ENCODE measurements at places on chromosomes 2 and 18.

DNA sequence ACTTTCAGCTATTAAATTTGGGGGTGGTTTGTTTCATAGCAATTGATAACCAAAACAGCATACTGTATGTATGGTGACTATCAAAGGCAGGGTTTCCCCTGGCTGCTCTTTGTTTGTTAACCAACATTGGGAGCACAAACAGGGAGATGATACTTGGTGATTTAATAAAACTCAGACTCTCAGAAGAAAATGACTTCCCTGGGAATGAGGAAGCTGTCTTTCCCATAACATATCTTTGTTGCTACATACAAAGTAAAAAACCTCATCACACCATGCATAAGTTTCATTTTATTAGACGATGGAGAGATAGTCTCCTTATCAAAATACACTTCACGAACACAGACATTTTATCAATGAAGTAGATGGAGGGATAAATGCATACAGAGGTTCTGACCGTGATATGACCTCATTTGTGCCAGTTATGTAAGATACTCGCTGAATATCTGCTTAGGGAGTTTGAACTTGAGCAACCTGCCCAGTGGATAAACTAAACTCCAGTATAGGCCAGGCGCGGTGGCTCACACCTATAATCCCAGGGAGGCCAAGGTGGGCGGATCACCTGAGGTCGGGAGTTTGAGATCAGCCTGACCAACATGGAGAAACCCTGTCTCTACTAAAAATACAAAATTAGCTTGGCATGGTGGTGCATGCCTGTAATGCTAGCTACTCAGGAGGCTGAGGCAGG lies 3.8 kb upstream of the NFE2L2 start:
- DNase-seq = no peak

DNA sequence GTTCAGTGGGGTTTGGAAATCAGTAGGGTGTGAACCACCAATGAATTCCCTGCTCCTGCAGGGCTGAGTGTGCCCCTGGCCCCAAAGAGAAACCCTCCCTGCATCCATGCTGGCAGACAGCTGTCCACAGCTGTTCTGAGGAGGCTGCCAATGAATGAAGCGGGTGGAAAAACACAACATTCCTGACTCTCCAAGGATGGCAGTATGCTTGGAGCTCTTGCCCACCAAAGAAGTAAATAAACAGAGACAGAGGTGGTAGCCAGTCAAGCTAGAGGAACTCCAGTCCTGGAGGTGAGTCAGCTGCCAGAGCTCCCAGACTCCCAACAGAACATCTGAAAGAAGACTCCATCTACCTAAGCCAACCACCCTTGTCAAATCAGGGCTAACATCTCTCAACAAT lies 6.2 kb downstream of the ZBTB7C start:
- DNase-seq = no peak

GRCh38 chr2:206979922-206980321 lies 40.6 kb downstream of the CPO start:
- DNase-seq = no peak

DNA sequence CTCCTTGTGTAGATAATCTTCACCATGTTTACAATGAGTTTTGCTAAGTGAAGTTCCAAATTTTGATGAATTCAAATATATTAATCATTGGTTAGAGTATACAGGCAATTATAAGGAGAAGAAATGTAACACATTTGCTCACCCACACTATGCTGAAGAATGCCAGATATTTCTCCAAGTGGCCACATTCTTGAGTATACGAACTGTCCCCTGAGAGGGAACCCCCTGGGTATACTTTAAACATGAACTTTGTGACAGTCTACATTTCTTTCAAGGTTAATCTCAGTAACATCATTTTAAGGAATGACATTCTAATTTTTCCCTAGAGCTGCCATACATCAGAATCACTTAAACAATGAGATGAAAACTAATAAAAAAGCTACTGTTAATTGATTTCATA lies 39.8 kb upstream of the CDKL4 start:
- DNase-seq = no peak

DNA sequence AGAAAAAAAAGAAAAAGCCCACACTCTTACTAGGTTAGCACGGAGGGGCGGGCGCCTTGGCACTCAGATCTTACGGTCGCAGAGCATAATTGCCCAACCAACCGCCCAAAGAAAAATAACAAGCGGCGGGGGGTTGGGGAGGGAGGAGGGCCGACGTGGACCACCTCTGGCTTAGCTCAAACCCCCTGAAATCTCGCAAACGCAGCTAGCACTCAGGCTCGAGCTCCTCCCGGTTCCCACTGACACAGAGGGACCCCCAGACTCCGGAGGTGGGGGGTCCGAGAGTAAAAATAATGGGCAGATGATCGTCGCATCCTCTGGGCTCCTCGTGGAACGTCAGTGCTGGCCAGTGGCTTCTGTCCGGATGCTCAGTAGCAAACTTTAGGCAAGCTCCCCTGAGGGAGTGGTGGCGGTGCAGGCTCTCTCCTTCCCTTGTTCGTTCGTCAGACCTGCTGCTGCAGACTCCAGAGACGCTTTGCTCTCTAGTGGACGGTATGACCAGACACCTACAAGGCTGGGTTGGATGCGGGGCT lies 12.0 kb downstream of the CATIP start:
- no peak for DNase-seq

DNA sequence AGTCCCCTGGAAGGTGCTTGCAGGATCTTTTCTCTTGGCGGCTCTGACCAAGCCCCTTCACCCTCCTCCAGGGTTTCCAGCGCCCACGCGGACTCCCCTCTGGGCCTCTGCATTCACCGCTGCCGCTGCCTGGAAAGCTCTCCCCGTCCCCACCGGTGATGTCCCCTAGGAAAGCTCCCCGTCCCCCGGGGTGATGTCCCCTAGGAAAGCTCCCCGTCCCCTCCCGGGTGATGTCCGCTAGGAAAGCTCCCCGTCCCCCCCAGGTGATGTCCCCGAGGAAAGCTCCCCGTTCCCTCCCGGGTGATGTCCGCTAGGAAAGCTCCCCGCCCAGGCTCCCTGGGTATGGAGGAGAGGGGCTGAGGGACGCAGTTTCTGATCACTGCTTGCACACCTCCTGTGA lies 27.9 kb downstream of the ZAP70 start:
- no peak for DNase-seq

DNA sequence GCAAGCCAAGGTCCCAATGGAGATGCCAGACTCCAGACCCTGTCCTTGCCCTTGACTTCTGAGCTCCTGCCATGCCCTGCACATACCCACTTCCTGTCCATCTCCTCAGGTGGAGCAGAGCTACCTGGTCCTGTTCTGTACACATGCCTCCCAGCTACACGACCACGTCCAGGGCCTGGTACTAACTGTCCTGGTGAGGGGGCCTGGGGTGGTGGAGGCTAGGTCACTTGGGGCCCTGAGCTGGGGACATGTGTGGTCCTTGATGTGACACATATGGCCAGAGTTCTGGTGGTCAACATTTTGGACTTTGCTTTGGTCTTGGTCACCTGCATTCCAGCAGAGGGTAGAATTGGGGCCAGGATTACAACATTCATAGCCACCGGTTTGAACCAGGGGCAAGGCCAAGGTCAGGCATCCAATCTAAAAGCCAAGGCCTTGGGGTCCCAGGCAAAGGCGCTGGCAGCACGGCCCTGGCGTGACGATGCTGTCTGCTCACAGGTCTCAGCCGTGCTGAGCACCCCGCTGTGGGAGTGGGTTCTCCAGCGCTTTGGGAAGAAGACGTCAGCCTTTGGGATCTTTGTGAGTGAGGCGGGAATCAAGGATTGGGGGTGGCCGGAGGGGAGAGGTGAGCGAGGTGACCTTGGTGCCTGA lies 12.6 kb downstream of the MFSD2B start:
- DNase-seq = no peak

DNA sequence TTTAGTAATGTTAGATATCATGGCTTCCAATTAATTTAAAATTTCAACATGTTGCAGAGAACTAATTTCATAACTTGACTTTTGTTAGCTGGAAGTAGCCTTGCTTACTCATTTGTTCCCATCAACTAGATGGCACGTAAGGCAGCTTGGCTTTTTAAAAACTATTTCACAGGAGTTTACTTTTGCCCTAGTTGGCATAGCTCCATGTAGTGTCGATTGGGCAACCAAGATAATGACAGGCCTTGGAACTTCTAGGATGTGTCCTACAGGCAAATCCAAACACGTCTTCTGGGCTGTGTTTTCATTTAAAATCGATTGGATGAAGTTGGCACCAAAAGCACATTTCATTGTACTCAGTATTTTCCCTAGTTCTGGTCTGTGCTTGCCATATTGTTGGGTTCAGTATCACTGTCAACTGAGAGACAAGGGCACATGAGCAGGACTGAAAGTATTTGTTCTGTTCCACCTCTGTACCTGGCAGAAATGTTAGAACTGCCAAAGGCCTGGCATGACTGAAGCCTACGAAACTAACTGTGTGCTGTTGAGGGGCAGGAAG lies 29.4 kb downstream of the HADHB start:
- DNase-seq = no peak

DNA sequence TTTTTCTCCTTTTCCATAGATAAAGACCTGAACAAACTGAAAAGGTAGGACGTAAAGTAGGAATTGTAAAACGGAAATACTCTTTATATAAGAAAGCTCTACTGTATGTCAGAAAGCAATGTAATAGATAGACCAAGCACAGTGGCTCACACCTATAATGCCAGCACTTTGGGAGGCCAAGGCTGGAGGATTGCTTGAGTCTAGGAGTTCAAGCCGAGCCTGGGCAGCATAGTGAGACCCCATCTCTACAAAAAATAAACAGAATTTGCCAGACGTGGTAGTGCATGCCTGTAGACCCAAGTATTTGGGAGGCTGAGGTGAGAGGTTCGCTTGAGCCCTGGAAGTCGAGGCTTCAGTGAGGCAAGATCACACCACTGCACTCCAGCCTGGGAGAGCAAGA lies 7.6 kb downstream of the ZNF397 start:
- DNase-seq = no peak

DNA sequence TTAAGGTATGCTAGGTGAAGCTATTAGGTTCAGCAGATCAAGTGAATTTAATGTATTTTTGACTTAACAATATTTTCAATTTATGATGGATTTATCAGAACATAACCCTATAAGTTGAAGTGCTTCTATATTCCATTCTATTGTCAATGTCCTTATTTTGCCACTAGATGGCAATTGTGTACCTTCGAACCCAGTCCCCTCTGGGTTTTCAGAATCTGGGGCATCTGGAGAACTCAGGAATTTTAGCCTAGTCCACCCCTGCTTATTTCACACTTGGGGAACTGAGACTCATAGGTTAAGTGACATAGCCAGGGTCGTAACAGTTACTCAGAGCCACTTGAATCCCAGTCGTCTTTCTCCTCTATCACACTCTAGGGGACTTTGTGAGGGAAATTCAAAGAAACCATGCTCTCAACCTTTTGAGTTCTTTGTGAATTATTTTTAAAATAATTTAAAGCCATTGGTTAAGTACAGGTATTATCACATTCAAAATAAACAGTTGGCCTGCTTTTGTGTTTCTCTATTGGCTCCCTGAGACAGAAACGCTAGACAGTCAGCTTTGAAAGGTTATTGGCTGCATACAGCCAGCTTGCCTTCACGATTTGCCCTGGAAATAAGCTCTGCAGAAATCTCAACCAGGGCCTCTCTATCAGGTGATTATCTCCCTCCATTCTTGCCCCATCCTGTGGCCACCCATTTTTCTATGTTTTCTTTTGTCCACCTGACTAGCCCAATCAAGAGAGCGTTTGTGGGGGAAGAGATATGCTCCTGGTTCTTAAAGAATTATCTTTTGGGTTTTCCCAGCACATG lies 145.0 kb downstream of the TTC27 start:
- no peak for DNase-seq

DNA sequence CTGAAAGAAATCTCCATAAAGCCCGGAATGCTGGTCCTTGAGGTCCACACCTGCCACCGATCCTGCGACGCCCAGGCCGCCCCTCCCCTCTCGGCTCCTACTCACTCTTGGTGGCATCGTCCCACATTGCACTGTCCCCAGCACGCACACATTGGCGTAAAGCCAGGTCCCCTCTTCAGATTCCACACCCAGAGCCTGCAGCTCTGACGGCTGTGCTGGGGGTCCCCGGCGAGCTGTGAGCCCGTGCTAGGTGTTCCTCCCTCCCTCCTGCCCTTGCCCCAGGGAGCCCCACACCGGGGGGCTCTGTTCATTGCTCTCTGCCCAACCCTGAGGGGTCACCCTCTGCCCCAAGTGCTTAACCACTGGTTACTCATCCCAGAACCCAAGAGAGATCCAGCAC lies 8.5 kb downstream of the TPO start:
- DNase-seq = no peak

GRCh38 chr2:23940718-23941620 lies 706 bp downstream of the UBXN2A start:
- no peak for DNase-seq

GRCh38 chr2:12867631-12868287 lies 151.0 kb downstream of the TRIB2 start:
- DNase-seq = no peak

DNA sequence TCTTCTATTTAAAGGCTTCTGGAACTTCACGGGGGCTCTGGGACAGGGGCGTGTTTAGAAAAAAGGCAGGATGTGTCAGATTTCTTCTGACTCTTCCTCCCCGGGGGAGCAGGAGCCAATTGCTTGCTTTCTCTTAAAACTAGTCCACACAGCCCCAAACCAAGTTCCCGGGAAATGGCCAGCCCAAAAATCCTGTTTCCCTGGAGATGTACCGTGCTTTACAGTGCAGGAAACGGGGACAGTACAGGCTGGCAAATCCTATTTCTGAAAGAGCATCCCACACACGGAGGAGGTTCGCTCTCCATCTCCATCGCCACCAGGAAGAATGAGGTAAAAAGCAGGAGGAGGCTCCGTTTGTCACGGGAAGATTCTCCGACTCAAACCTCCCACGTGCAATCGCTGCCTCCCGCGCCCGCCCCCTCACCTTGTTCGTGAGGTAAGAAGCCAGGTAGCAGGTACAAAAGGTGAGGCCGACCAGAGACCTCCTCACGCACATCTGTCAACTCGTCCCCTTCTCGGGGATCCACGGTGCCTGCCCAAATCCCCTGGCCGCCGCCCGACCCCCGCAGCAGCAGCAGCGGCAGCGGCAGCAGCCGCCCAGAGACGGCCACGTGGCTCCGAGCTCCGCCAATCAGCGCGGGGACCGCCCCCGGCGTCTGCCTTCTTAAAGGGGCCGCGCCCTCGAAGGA lies 15.6 kb upstream of the RIOK3 start:
- DNase-seq = peak; percentile 50

DNA sequence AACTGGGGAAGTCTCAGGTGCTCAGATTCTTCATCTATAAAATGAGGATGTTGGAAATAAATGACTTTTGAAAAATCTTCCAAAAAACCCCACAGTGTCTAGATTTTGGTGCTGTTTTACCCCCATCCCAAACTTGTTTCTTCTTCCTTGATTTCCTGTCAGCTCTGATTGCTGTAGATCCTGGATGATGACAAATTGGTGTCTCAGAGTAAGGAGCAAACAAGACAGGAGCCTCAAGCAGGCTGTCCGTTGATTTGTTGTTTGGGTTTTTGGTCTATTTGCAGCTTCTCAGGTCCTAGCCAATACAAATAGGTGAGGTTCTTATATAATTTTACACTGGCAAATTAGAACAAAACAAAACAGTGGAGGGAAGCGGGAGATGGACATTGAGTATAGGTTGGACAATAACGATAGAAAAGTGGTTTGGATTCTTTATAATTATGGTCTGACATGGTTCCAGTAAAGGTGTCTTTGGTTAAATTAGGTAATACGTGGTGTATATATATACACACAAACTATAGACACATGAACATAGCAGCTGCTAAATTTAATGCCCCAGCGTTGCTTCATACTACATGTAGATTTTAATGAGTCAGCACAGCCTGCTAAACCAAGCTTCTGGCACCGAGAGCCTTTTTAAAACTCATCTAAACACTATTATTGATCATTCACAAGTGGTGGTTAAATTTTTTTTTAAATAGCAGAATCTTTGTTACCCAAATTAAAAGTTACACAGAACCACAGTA lies 142.5 kb downstream of the FMNL2 start:
- DNase-seq = no peak

Measured in activated naive CD4-positive, alpha-beta T cell (primary cell).